ENCODE measurements at places on chromosomes 2 and 18.

DNA sequence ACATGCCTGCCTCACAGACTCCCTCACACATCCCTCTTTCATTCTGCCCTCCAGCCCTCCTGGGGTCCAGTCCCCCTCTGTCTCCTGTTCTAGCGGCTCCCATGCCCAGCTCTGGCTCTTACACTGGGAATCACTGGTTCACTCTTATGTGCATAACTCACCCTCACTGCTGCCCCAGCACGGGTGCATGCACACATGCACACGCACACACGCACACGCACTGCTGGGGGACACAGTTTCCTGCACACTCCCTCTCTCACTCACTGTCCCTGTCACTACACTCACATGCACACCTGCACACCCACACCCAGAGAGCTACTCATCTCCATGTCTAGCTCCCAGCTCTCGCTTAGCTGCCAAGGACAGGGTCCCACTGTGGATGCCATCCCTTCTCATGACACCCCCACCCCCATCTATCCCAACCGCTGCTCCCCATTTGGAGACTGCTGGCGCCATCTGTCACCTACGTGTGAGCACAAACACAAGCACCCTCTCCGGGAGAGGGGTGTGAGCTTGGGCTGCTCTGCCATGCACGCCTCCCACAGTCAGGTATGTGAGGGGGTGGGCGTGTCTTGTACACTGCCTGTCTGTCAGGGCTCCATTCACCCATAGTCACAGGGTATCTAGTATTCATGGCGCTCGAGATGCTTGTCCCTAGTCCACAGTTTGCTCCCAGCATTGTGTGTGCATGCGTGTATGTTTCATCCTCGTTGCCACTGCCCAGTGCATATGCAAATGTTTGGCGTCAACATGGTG is 1.8 kb downstream of the ASIC4 start:
- DNase-seq = no peak

GRCh38 chr2:103982691-103983090 is 871.2 kb upstream of the POU3F3 start:
- DNase-seq = no peak

DNA sequence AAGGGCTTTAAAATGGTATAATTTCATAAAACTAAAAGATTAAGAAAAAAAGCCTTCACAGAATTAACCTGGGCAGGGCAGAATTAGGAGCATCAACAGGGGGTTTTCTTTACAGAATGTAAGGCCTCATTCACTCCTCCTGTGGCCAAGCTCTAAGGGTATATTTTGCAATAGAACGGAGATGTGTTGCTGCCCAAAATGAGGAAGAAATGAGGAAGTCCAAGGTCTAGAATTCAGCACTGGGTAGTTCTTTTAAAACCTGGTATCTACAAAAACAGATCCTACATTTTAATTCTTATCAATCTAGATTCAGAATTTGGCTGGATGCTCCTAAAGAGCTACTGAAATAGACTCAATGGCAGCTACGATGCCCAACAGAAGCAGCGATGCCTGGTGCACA is 101.8 kb downstream of the AKAIN1 start:
- no peak for DNase-seq

DNA sequence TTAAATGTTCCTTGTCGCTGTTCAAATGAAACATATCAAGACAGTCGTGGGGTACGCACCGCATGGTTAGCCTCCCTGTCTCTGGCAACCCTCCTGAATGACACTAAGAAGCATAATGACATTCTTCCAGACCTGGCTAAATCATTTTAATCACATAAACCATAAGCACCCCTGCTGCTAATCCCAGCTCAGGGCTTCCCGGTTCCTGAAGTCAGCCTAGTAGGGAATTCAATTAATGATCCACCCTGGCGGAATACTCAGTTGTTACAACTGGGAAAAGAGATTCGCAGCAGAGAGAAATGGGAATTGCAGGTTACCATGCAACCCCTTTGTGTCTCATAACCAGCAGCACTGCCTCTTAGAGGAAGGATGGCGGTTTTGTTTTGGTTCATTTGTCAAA is 200.8 kb upstream of the AGAP1 start:
- DNase-seq = no peak

DNA sequence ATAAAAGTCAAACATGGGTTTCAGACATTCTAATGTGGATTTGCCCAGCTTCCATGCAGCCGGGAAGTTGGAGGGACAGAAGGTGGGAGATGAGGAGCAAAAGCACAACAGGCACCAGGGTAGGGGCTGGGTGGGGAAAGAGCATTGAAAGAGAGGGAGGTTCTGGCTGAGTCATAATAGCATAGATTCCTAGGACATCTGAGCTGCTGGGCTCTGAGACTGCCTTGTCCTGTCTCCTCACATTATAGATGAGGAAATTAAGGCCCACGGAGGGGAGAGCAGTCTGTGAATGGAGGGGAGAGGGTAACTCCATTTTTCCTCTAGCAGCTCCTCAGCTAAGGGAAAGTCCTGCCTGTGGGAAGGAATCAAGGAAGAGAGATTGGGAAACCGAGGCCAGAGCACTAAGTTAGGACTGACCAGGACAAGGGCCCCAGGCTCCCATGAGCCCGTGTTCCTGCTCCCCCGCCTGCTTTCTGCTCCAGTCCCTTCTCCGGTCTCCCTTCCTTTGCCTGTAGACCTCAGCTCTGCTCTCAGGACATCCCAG is 26.2 kb downstream of the SH2D6 start:
- peak; percentile 30 for DNase-seq

DNA sequence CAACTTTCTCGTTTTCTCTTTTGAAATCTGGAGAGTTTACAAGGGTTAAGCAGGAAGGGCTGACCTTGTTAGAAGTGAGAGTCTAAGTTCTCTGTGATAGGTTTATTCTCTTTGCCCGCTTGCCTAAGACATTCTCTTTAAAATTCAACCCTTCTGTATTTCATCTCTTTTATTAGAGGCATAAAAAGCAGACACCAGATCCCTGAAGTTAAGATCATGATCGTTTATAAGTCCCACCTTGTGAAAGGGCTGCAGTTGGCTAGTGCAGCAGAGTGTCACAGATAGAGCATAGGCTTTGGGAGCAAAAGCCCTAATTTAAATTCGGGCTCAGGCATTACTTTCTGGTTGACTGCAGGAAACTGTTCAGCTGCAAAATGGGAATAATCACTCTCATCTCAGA is 181.2 kb downstream of the EPHA4 start:
- DNase-seq = no peak

- no peak for DNase-seq
These were observed 34.0 kb upstream of the ITPRID2 start for GRCh38 chr2:181857483-181857882.

- no peak for DNase-seq
These were observed 11.6 kb upstream of the TBC1D8 start for GRCh38 chr2:101162561-101163330.

- no peak for DNase-seq
These were observed 371.7 kb upstream of the CELF4 start for GRCh38 chr18:37937287-37937686.

GRCh38 chr18:60910534-60910933 is 422.7 kb upstream of the CDH20 start:
- peak; percentile 81 for DNase-seq

DNA sequence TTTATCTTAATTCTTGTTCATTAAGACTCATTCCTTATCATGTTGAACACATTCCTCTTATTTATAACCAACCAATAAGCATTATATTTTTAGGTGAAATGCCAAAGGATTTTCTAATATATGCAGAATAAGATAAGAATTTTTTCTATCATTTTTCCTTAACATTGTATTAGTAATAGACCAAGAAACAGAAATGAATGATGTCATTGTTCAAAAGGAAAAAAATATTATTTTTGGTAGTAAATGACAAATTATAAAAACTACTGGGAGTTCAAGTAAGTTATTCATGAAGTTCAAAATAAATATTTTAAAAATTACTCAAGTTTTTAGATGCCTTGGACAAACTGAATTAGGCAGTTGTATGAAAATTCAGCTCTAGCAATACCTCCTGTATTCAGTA is 25.5 kb downstream of the DCAF17 start:
- no peak for DNase-seq

DNA sequence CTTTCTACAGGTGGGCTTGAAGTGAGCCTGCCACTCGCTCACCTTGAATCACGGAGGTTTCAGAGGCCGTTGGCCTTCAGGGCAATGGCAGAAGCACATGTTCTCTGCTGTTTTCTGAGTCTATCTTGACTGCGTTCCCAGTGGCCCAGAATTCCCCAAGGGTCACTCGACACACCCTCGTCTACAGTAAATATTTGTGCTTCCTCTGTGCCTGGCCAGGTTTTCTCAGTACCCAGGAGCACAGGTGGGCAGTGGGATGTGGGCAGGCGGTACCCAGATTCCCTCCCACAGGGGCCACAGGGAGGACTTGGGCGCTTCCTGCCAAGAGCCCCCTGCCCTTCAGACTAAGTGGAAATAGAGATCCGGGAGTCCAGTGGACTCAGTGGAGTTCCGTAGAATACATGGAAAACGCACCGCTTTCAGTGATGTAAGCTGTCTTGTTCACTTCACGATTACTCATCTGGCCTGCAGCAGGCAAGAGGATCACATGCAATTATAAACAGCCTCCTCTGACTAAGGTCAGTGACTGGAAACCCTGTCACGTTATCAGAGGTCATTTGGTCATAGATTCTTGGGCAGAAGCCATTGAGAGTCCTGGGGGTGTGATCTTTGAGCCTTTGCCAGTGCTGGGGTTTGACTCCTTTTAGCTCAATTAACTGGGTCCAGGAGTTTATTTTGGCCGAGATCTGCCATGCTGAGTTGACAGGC is 179.8 kb downstream of the NEDD4L start:
- peak; percentile 94 for DNase-seq

GRCh38 chr2:102032368-102033030 is 40.7 kb downstream of the IL1R2 start:
- DNase-seq = no peak

DNA sequence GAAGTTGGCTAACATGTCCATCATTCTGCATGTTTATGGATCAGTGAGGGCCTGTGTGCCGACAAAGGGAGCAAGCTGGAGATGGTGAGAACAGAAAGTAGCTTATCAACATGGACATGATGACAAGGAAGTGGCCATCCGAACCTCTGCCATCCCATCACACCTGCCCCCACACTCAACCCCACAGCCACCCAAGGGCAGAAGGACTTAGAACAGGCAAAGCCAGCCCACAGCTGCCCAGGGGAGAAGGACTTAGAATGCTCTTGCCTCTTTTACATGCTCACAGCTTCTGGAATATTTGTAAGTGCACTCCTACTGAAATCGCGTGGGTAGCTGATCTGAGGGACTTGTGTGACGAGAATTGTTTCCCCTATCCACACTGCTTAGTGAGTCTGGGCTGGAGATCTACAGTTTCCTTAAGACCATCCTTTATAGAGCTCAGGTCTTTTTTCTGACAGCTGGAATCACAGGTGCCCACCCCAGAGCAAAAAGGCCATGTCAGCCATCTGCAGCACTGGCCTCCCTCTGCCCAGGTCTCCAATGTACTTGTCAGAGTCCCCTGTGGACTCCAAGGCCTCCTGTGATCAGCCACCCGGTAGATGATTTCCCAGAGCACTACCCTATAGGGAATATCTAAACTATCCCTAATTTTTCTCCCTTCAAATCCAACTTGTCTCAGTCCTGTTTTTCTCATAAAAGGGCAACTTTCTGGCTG is 154.1 kb downstream of the SMAD7 start:
- DNase-seq = no peak

DNA sequence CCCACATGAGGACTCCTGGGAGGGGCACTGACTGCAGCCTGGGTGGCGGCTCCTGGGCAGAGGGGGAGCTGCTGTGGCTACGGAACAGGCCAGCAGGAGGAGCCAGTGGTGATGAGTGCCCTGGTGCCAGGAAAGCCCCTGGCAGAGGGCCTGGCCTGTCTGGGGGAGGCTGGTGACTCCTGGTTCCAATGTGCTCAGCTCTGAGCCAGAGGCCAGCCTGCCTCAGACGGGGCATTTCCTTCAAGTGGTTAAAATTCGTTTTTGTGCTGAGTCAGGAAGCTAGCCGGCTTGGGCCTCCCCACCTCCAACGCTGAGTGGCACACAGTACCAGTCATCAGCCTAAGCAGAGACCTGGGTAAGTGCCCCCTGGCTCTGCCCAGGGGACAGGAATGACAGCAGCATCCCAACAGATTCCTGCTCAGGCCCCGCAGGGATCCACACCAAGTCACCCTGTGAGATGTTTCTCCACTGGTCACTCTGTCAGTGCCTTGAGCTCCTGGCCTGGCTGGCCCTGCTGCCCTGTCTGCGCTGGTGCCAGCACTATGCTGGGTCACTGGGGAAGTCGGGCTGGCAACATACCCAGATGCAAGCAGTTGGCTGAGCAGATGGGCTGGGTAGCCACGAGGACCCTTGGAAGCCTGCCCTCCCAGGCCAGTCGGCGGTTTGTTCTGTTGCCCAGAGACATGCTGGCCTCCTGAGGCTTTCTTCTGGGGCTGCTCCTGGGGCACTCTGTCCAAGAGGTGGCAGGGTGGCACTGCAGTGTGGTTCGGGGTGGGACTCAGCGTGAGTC is 7.1 kb upstream of the KLF11 start:
- DNase-seq = peak; percentile 69

DNA sequence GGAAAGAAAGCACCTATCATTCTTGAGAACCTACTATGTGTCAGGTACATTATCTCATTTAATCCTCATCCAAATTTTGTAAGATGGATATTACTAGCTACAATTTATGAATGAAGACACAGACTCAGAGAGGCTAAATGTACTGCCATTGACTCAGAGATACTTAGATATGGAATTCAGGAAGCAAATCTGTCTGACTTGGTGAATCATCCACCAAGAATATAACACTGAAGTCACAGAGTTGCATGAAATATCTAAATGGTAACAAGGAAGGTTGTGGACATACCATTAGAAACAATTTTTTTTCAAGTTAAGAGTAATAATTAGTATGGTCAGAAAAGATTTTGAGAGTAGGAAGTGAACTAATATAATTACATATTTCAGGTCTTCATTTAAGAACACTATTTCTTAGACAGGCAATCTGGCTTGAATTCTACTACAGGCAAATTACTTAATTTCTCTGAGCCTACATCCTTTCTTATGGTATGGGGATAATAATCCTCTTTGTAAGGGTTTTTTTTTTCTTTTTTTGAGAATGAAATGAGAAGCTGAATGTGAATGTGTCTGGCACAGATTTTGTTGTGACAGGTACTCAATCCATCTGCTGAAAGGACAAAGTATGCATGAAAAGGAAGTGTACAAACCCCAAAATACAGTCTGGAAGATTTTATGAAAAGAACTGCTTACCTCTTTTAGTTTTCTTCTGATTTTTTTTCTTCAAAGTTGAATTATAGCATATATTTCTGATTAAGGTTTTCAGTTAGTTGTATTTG is 14.8 kb upstream of the C2orf66 start:
- peak; percentile 89 for DNase-seq

DNA sequence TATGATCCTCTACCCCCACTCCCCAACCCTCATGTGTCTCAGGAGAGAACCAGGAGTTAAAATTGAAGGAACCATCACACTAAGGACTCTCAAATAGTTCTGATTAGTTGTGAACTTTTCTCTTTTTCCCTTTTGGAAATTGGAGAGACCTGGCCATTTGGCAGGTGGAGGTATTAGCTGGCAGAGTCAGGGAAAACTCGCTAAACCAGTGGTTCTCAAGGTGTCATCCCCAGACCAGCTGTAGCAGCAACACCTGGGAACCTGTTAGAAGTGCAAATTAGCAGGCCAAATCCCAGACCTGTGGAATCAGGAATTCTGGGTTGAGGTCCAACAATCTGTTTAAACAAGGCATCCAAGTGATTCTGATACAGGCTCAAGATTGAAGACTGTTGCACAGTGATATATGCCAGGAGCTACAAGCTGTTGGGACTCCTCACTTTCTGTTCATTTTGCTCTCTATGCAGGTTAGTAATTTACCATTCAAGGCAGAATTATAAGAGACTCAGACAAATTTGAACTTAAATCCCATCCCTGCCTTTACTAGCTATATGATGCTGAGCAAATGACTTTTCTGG is 2.8 kb upstream of the TMEM131 start:
- DNase-seq = no peak

All from cardiac fibroblast (primary cell).